HTR-8/SVneo (cell line): ENCODE measurements at places on chromosomes 5 and 9.

DNA sequence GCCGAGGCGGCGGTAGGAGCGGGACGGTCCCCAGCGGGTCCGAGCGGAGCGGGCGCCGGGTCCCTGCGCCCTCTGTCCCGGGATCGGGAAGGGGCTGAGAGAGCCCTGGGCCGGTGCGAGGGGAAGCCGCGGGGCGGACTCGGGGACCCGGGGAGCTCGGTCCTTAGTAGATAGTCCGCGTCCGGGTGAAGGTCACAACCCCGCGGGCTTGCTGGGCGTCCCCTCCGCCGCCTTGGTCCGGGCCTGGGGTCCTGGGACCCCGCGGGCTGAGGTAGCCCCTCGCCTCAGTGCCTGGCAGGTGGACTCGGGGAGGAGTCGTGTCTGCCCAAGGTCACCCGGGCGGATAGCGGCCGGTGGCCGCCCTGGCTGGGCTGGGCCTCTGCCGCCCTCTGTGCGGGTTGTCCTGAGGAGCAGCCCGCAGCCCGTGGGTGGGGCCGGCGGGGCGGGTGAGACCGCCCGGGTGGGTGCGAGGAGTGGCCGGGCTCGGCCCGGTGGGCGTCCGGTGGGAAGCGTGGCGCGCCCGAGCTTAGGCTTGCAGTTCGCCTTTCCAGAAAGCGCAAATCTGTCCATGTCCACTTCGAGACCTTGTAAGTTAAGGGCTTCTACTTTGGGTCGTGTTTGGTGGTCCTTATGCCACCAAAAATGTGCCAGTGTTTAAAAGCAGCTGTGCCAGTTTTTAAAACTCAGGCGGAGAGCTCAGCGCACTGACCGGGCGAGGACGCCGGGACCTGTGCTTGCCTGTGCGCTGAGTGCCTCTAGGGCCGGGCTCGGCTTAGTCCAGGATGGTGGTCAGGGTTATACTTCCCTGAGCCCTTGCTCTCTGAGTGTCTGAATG is 554 bp downstream of the SDHA start:
- DNase-seq: no peak

DNA sequence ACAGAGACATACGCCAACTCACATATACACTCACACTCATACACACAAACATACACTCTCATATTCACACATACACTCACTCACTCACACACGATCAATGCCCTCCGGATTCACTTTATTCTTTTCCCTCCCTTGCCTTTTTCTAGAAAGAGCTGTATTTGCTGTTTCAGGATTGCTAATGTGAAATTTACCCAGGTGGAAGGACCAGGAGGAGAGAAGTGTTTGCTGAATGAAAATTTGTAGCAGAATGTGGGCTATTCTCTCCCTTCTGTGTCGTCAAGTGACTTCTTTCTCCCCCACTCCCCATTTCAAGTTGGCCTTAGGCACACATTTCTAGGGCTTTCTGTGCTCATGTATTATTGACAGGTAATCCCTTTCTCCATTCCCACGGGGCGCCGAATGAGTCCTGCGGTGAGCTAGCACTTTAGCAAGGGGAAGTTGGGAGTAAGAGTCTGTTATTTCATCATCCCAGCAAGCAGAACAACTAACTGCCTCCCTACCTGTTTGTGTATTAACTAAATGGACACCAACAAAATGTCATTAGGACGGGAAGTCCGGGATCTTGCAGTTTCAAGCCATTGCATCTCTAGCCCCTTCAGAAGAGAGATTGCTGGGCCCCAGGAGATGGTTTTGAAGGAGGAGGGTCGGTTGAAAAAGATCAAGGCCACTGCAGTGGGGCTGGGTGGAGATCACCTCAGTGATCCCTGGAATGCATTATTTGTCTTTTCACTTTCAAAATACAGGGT is 97.1 kb upstream of the TAF11L2 start:
- DNase-seq: no peak

DNA sequence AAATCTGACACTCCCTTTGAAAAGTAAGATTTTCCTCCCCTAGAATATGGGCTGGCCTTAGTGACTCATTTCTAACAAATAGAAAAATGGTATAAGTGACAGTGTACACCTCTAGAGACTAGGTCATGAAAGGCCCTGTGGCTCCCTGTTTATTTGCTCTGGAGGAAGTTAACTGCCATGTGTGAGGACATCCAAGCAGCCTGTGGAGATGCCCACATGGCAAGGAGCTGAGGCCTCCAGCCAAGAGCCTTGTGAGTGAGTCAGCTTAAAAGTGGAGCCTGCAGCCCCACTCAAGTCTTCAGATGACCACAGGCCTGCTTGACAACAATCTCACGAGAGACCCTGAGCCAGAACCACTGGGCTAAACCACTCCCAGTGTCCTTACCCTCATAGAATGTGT is 128.1 kb upstream of the LHFPL2 start:
- DNase-seq: no peak

DNA sequence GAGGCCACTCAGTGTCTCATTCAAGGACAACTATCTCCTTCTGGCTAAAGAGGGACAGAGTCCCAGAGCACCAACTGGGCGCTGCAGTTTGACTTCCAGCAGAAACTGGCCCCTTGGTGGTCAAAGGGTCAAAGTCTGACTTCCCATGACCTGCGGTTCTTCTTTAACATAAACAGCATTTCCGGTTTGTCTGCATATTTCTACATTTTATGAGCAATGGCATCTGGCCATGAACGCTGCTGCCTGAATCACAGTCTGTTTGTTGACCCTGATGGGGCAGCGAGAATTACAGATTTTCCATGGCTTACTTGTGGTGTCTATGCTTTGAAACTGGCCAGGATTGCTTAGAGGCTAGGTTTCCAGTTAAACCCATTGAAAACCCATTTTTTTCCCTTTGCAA is 1.3 kb downstream of the TNFSF15 start:
- peak; percentile 67 for DNase-seq

GRCh38 chr5:38258042-38258318 is 379 bp upstream of the EGFLAM start:
- DNase-seq: no peak

DNA sequence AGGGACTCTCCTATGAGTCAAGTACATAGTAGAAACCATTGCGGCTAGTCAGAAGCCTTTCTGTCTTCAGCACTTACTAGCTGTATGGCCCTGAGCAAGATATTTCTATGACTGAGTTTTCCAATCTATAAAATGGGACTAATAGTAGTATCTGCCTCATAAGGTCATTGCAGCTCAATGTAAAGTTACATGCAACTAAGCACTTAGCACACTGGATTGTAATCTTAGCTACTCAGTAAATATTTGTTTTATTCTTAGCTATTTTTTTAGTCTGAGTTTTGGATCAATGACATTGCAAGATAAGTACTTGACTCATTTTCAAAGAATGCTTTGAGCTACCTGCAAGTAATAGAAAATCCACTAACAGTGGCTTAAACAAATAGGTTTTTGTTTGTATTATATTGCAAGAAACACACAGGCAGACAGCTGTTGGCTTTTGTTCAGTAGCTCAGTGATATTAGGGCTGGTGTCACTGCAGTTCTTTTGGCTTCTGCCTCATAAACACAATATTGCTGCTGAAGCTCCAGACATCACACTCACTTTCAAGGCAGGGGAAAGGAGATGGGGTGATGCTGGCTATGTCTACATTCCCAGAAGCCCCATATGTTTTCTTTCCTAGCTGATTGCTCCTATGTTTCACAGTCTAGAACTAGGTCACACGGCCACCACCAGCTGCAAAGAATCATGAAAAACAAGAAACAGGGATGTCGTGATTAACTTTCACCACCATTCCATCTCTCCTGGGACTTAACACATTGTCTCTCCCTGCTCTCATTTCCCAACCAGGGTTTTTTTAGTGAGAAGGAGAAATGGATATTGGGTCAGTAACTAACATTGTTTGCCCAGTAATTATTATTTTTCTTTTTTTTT is 26.9 kb upstream of the FAT2 start:
- no peak for DNase-seq

DNA sequence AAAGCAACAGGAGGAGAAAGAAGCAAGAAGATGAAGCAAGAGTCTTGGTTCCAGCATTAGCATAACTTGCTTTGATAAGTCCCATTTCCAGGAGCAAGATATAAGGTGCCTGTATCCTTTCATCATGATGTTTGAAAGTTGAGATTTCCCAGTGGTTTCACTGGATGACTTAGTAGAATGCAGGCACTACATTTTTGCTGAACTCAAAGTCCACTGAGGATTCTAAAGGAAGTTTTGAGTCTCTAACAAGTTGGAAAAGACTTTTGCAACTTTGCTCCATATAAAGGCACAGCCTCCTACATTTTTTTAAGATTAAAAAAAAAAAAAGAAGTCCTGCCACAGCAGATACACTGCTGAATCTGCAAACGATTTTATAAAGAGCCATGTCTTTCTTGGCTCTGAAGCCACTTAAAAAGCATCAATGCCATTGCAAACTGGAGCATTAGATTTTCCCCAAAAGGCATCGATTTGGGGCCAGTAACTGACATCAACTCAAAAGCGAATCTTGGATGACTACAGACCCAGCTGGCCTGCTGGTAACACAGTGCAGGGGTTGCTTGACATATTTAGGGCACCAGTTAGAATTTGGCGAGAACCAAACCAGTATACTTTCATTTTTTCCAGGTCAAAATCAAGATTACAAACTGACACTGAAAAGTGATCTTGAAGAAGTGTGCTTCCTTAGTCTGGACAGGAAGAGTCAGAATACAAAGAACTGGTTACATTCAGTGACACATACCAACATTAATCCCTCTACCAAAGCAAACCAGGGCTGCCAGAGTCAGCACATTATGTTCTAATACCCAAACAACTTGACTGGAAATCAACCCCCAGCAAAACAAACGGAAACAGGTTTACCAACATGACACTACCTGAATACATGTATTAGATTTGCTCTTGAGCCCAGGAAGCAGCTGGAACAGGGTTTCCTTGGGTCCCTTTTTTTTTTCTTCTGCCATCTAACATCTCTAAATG is 39.1 kb upstream of the KCNV2 start:
- no peak for DNase-seq

- no peak for DNase-seq
Measured at GRCh38 chr9:114516913-114517312, 11.6 kb upstream of the WHRN start.

GRCh38 chr9:132135456-132135855 is 26.4 kb upstream of the NTNG2 start:
- DNase-seq: no peak

DNA sequence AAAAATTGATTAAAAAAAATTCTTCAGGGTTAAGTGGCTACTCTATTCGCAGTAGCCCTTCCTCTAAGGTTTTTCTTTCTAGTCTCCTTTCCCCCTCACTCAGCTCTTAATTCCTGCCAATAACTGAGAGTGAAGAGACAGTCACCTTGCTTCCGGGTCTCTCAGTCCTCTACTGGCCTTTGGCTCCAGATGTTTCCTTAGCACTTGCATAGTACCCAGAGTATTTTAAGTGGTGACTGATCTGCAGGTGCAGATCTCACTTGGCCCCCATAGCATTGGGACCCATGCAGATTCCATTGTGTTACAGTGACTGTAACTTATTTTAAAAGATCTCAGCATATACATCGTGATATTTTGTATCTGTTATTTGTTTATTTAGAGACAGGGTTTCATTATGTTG is 66.2 kb downstream of the GCNT1 start:
- no peak for DNase-seq

- DNase-seq: no peak
Measured at GRCh38 chr5:1429066-1429465, 16.2 kb downstream of the SLC6A3 start.

DNA sequence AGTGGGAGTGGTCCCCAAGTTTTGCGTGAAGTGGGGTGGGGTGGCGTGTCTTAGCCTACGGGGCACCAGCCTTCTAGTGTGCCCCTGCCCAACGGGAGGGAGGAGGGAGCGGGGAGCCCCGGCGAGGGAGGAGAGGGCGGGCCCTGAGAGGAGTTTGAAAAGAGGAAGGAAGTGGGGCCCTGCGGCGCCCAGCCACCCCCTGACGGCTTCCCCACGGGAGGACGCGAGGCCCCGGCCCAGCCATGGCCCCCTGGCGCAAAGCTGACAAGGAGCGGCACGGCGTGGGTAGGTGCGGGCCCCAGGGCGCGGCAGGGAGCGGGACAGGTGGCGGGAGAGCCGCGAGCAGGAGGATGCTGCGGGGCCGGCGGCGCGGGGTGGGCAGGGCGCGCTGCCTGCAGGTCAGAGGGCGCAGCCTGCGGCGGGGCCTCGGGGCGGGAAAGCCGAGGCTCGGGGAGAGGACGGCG is at the start of gene DOCK2:
Gene DOCK2 (plus strand): TSS at position 191 of the 464 bp plus-strand sequence. CDS start 52 bp downstream, at position 243.
- no peak for DNase-seq

- DNase-seq: no peak
Measured at GRCh38 chr5:36689225-36689624, 82.8 kb downstream of the SLC1A3 start.

GRCh38 chr9:1732670-1733069 is 282.5 kb upstream of the SMARCA2 start:
- DNase-seq: no peak

DNA sequence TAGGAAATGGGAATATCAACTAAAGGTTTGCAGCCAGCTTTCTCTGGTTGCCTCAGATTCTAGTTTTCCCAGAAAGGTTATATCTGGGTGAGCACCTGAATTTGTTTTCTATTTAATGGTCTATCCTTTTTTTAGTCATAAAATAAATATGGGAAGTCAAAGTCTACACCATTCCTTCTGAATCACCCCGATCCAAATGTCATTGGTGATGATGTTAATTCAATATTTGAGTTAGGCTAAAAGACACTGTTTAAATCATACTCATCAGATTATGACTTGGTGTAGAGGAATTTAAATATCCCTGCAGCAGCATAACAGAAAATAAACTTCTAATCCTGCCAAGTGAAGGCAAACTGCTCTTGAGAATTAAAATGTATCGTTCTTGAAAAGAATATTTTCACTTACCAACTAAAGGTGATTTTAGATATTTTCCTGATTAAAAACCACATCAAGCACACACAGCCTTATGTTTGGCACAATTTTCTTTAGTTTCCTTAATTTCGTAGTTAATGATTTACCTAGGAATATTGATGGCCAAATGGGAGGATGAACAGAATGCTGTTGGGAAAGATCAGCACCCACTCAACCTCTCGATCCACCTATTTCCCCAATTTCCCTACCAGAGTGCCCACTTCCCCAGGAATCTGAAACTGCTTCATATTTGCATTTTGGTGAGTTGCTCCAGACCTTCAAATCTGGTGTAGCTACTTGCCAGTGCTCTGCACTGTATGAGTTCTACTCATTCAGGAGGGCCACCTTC is 103.1 kb upstream of the TSLP start:
- DNase-seq: no peak

DNA sequence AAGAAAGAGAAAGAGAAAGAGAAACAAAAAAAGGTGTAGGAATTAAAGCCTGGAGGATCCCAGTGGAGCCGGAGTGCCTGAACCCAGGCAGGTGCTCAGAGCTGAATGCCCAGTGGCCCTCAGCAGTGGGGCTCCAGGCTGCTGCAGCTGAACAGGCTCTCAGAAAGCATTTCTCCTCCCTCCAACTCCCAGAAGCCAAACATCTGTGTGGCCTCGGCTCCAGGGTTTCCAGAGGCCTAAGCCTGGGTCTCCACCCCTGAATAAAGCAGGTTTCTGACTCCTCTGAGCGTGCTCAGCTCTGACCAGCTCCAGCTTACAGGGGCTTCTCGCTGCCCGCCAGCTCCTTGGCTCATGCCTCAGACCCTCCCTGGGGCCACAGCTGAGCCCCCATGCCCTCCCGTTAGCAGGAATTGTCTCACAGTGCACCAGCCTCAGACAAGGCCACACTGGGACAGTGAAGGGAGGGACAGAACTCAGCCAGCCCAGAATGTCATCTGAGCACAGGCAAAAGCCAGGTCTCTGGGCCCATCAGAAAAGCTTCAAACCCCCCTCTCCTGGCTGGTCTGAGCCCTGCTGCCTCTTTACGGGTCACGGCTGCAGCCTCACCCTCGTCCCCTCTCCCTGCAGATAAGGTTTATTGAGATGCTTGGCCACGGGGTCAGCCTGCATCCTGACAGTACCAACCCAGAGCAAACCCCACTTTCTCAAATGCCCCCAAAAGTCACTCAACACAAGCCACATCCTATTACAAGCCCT is 114.4 kb upstream of the PPP1R26 start:
- no peak for DNase-seq
